Frontal cortex (tissue), 4 donors: ENCODE measurements at places on chromosomes 6 and 20.

GRCh38 chr6:125154761-125155135 lies 1.2 kb downstream of the TPD52L1 start:
- DNase-seq = no peak

- DNase-seq = no peak
Measured at GRCh38 chr6:157539421-157539822, 158.4 kb downstream of the ZDHHC14 start.

DNA sequence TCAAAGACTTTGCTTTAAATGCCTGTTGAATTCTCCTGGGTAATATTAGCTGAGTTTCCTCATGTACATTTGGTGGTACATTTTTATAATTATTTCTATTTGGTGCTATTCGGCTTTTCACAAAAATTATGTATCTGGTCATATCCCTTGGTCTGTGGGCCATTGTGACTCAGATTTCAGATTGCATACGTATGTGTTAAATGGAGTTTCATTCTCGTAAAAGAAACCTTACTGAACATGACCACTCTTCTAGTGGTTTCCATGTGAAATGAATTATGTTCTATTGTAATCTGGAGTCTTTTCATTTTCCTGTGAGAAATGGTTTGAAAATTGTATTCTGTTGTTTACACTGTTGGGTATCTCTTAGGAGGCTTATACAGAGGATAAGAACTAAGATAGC lies 386.2 kb upstream of the FLRT3 start:
- DNase-seq = no peak

DNA sequence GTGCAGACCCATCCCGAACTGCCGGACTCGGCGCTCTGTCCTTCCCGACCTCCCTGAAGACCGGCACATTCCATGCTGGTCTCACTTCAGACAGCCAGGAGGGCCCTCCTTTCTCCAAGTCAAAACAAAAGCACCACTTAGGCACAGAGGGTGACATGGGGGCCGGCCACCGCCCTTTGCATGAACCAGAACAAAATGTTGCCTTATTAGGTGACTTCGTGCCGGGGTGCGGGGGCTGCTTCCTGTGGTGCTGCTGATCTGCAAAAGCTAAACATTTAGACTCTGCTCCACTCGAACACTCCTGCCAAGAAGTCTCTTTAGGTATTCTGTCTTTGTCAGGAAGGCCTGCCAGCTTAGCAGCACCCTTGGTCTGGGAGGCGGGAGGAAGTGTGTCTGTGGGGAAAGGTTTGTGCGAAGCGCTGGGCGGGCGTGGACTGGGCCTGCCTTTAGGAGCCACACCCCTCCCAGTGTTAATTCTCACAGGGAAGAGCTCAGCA lies 133.8 kb downstream of the SMOC2 start:
- DNase-seq = no peak
